ENCODE measurements at places on chromosomes 7 and 10.

- peak; percentile 52 for DNase-seq
These were observed 166.0 kb downstream of the SNX13 start for GRCh38 chr7:17774248-17774647.

GRCh38 chr10:91034494-91035159 is 113.7 kb upstream of the ANKRD1 start:
- DNase-seq = no peak

GRCh38 chr7:99011341-99011705 is 132.6 kb downstream of the SMURF1 start:
- no peak for DNase-seq

DNA sequence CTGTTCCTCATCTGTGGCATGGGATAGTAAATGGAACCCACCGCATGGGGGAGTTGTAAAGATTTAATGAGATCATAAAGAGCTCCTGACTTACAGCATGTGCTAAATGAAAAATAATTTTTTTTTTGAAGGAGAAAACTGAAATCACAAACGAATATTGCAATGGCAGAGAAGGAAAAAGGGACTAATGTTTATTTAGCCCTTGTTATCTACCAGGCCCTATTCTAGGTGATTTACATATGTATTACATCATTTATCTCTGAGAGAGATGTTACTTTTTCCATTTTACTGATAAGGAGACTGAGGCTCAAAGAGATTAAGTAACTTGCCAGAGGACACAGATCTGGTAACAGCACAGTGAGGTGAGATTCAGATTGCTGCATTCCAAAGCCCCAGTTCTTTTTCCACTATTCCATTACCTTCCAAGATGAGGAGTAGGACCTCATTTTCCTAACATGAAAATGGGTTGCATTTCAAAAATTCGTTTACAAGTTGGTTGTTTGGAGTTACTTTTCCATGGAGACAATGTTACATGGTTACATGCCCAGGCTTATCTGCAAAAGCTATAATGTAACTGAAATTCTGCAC is 28.6 kb downstream of the VCL start:
- no peak for DNase-seq

- DNase-seq = no peak
These were observed 26.8 kb upstream of the EGR2 start for GRCh38 chr10:62842983-62843382.

GRCh38 chr7:39407137-39407536 is 159.1 kb upstream of the YAE1 start:
- DNase-seq = no peak

GRCh38 chr10:125158275-125158600 is 2.1 kb downstream of the CTBP2 start:
- DNase-seq = no peak

GRCh38 chr10:5659702-5660528 is 6.5 kb downstream of the ASB13 start:
- no peak for DNase-seq

DNA sequence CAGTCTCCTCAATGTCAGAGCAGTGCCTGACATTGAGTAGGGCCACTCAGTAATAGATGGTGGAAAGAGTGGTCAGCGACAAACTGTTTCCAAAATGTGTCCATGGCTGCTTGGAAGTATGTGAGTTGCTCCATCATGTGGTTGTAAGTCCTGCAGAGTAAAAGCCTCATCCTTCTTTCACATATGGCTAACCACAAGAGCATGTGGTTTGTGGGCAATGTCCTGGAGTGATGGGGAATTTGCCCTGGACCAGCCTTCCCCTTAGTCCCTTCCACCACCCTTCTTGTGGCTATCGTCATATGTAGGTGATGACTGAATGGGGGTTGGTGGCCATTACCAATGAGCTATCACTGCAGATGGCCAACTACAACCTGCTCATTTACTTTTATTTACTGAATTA is 33.0 kb upstream of the PLXNA4 start:
- DNase-seq = no peak

GRCh38 chr10:33509231-33509831 is 174.9 kb upstream of the NRP1 start:
- DNase-seq = no peak

DNA sequence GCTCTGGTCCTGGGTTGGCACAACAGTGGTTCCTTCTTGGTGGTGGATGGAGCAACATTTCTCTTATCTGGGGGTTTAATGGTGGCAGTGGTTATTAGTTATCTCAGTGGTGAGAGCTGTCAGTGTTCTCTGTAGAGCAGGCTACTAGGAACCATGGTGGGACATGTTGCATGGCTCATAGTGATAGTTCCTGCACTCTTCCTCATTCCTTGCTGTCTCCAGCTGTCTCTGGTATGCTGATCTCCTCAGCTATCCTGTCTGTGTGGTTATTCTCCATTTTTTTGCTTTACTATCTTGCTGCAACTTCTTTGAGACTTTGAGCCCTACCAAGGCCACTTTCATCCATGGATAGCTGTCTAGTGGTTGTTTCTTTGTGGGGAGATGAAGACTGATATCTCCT is 44.0 kb downstream of the CCDC7 start:
- DNase-seq = no peak

DNA sequence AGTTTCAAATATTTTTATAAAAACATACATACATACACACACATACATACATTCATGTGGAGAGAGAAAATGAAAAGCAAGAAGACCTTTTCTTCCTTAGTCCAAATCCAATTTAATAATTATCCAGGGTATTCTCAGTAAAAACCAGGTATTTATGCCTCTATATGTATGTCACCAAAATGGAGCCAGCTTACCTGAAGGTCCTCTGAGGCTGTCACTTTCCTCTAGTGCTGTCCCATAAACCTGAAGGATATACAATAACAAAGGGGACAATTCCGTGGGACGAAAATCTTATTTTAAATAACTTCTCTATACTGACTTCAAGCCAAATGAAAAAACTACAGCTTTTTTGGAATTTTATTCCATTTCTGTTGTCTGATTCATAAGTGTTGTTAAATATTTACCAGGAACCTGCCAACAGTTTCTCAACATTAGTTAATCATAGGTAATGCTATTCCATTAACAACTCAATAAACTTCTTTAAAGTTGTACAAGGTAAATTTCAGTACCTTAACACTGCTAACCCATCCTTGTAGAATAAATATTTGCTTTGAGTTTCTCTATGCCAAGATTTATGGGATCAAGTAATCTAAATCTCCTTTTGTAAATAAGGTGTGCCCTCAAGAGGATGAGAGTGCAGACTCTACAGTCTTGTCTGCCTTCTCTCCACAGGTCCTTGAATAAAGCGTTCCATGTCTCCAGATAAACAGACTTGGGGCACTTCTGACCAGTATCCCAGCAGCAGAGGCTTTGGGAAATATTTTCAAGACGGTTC is 260.3 kb downstream of the AHR start:
- DNase-seq = no peak

DNA sequence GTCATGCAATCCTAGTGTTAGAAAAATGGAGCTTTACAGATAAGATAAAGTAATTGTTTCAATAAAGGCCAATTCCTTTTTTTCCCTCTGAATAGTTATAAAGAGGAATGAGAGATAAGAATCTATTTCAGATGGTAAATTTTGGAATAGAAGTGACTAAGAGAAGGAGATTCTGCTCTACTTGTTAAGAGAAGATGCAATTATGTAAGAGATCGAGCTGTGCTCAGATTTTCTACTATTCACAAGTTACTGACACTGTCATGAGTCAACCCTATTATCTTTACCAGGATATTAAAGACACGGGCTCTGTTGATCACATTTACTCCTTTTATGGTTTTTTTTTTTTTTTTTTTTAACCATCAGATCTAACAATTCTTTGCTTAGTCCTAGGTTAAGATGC is 511.3 kb downstream of the ARL4A start:
- DNase-seq = no peak

DNA sequence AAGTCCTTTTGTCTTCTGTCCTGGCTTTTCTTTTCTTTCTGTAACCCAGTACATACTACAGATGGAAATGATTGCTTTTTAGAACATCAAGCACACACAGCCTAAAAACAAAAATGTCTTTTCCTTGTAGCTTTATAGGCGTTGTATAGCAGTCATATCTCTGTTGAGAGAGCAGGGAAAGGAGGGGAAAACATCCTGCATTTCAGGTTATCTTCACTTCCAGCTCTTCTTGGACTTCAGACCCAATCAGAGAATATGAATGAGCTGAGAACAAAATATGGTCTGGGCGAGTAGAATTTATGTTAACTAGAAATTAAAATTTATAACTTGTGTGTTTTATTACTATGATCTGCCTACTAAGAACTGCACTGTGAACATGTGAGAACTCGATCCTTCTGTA is 14.7 kb downstream of the TMEM60 start:
- no peak for DNase-seq

DNA sequence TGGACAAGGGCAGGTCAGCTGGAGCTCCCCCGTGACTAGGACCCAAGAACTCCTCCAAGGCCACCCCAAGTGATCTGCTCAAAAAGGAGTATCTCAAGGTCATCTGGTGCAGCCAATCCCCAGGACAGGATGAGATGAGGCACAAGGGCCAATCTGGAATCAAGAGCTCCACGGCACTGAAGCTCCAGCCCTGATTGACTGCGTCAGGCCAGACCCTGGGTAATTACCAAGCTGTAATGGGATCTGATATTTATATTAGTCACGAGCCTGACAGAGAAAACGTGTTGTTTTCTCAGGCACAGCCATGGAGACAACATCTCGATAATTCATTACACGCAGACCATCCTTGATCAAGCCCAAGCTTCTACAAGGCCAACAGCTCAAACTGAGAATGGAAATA is 4.2 kb downstream of the KCNMA1 start:
- no peak for DNase-seq

GRCh38 chr7:128189231-128189930 is 51.7 kb upstream of the LEP start:
- DNase-seq = no peak

- no peak for DNase-seq
These were observed 254.2 kb upstream of the C7orf33 start for GRCh38 chr7:148336411-148336810.

DNA sequence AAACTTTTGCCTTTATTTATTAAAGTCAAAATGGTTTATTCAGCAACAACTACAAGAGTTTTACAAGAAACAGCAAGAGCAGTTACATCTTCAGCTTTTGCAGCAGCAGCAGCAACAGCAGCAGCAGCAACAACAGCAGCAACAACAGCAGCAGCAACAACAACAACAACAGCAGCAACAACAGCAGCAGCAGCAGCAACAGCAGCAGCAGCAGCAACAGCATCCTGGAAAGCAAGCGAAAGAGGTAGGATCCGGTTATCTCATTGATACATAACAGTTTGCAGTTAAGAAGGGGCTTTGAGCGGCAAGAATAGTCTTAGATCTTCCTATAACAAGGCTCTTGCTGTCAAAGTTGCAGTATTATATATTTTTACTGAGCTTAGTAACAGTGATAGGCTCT is 215.1 kb downstream of the FOXP2 start:
- DNase-seq = no peak
